ENCODE measurements at places on chromosomes 7 and 10.
A peak's percentile ranks its signal among the peaks of the same experiment; 100 is the strongest.

DNA sequence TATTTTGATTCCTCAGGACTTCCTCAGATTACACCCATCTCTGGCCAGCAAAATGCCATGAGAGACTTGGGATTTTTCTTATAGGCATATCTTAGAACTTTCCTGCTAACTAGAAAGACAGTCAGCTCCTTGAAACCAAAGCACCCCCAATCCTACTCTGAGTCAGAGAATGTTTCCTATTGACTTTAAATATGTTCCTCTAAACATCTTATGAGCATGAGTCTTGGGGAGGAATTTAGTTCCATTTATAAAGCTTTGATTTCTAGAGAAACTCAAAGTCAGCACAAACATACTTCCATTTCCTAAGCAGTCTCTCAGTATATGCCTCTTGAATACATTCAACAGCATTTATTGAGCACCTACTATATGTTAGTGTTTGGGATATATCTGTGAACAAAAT lies 128.5 kb downstream of the INHBA start:
- no peak for DNase-seq

DNA sequence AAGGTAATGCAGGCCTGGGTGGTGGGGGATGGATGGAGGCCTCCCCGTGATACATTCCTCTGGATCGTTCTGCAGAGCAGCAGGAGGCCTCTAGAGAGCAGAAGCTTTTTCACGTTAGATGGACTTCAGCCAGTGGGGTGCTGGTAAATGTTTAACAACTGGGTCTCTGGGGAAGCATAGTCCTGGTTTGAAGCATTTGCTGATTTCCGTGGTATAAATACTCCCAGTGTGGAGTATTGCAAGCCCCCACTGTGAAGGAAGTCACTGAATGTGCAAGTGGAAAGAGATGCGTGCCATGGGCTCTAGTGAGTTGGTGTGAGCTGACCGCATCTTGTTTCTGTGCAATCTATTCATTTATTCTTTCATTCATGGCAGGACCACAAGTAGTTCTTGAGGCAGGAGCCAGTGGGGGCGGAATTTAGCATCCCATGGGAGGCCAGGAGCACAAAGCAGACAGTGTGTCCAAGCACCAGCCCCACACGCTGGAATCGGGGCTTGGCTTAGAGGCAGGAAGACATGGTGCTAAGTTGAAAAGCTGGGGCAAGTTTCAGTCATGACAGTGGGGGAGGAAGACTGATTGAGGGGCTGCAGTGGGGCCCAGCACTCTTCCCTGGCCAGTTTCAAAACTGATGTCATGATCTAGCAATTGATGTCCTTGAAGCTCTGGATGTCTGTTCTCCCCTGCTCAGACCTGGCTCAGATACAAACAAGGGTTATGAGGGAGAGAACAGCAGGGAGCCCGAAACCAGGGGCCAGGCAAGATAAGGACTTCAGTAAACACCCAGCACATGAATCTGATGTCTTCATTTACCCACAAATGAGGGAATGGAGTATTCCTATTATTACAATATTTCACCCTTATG lies 280.9 kb upstream of the LYZL1 start:
- DNase-seq = no peak

DNA sequence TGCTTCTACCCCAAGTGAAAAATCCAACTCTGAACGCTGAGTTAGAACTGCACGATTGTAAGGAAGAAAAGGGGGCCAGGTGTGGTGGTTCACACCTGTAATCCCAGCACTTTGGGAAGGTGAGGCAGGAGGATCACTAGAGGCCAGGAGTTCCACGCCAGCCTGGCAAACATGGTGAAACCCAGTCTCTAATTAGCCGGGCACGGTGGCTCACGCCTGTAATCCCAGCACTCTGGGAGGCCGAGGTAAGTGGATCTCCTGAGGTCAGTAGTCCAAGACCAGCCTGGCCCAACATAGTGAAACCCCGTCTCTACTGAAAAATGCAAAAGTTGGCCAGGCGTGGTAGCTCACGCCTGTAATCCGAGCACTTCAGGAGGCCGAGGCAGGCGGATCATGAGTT lies 9.0 kb downstream of the GUSB start:
- DNase-seq = no peak

DNA sequence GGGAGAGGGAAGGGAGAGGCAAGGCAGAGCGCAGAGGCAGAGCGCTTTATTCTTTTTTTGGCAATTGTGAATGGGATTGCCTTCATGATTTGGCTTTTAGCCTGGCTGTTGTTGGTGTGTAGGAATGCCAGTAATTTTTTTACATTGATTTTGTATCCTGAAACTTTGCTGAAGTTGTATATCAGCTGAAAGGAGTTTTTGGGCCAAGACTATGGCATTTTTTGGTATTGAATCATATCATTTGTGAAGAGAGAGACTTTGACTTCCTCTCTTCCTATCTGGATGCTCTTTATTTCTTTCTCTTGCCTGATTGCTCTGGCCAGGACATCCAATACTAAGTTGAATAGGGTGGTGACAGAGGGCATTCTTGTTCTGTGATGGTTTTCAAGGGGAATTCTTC lies 291.3 kb downstream of the REEP3 start:
- no peak for DNase-seq

DNA sequence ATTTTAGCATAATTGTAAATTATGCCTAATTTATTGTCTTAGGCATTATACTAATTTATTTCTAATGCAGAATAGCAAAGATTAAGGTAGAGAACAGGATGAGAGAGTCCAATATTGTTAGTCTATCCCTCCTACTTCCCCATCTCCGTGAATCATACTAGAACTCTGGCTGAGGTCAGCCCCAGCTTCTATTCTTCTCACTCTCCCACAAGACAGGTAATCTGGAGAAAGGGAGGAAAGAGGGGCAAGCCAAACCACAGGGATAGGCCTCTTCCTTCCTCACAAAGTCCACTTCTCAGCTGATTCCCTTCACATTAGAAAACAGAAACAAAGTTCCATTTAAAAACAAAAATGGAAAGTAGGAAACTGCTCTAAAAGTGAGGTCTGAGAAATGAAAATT lies 117.5 kb upstream of the LAMB4 start:
- DNase-seq = no peak

DNA sequence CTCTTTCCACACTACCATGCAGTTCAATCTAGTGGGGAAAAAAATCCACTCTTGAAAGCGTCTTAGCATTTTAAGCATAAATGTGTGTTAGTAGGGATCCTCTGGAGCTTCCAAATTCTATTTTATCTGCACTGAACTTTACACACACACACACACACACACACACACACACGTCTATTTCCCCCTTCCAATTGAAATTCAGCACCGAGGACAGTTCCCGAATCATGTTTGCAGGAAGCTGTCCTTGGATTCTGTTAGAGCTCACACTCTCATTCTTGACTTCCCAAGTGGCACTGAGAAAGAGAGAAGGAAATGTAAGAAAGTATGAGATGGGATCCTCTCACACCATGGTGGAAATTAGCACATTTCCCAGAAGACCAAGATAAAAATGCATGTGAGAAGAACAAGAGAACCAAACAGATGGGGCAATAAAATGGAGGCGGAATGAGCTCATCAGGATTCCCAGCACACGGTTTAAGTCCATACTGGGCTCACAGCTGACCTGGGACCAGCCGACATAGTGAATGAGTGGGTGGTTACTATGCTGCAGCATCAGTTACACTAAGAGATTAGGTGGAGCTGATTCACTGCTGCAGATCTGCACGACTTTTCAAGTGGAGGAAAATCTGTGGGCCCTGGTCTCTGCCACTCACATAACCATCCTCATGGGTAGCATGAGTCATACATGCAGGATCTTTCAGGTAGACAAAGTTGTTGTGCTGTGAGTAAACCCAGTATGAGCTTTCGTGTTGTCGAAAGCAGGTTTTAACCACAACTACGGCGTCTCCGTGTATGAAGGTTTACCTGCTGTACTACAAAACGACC lies 3.3 kb upstream of the NPTX2 start:
- DNase-seq = peak; percentile 51

DNA sequence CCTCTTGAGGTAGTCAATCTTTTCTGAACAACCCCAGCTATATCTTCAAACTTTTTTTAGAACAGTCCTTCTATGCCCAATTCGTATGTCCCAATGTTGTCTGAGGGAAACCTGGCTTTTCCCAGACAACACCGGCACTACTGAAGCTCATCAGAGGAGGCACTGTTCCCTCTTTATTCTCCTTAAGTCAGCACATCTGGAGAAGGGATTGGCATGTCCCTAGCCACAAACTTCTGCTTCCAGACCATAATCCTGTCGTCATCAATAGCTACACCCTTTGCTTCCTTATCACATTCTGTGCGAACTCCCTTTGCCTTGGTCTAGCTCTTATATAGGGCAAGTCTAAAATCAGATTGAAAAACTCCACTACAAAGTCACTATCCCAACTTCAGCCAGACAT lies 22.9 kb downstream of the PON3 start:
- DNase-seq = no peak

DNA sequence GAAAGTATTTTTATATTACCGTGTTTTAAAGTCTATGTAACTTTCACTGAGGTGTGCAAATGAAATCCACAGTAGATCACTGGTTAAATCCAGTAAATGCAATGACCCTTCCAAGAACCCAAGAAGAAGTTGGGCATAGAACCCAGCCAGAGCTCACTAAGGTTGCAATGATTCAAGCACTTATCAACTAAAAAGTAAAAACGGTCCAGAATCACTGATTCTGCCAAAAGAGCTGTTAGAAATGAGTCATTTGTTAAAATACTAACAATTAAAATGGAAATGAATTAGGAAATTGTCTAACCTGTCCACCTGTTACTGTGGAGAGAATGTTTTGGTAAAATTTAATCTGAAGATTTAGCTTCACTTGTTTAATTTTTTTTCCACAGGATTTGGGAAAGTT lies 74.4 kb downstream of the ANK3 start:
- DNase-seq = no peak

DNA sequence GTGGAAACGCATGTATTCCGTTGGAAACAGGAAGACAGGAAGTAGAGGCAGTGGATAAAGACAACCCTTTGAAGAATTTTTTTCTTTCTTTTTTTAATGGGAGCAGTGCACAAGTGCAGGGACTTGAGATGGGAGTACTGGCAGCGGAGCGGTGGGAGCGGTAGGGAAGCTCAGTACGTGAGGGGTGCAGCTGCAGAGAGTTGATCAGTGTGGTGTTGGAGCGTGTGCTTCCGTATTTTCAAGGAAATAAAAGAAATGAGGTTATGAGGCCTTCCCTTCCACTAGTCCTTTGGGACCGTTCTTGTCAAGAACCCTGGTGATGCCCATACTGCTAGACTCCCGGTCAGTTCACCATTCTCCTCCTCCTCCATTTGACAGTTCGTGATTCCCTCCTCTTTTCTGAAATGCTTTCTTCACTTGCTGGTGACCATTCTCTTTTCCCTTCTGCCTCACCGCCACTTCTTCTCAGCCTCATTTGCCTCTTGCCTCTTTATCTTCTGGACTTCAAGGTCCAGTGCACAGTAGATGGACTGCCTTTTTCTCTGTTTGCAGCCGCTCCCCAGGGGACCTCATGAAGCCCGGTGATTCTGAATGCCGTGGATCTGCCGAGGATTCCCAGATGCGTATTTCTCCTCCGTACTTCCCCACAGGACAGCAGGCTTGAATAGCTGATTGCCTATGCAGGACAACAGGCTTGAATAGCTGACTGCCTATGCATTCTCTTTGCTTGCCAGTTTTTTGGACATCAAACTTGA lies 39.1 kb upstream of the TMEM236 start:
- DNase-seq = no peak

GRCh38 chr7:69827558-69827957 lies 229.3 kb downstream of the AUTS2 start:
- peak; percentile 51 for DNase-seq

DNA sequence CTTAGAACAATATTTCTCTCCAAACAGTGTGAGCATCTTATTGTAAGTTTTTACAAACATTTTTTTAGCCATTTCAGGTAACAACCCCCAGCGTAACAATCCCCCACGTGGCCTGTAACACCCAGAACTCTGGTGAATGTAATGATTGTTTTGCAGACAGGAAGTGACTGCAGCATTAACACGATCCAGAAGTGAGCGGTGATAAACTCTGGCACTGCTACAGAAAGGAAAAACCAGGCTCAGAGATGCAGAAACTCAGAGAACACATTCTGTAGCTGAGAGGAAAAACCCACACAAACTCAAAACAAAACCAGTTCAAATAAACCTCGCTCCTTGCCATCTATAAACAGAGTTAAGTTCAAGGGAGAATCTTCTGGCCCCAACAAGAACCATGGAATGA lies 285.7 kb downstream of the FGFR2 start:
- DNase-seq = no peak

GRCh38 chr10:90641731-90642130 lies 216.1 kb downstream of the HTR7 start:
- DNase-seq = no peak

DNA sequence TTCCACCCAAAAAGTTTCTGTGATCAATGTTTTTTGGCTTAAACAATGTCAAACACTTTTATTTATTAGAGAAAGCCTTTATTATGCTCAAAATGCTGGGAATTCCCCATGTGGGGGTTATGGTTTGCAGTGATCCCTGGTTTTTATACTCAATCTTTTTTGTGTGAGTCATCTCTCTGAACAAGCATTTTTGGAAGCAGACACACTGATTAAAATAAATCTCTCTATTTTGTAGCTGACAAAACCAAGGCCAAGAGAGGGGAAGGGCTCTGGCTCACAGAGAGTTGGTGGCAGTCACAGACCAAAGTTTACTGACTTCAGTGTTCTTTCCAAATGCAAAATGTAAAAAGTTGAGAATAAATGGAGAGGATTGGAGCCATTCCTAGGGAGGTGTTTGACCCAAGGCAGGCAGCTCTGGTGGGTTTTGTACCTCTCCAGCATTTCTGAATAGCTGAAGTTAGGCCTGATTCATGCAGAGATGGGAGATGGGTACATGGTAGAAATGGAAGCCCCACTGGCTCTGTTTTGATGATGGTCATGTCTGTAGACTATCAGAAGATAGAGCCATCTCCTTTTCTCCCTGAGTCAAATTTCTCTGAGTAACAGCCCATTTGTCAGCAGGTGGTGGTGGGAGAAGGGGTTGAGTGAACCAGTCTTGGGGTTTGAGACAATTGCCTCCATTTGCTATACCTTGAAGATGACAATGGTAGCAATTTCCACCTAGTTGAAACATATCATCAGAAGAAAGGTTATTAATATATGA lies 45.4 kb upstream of the NAMPT start:
- DNase-seq = no peak

DNA sequence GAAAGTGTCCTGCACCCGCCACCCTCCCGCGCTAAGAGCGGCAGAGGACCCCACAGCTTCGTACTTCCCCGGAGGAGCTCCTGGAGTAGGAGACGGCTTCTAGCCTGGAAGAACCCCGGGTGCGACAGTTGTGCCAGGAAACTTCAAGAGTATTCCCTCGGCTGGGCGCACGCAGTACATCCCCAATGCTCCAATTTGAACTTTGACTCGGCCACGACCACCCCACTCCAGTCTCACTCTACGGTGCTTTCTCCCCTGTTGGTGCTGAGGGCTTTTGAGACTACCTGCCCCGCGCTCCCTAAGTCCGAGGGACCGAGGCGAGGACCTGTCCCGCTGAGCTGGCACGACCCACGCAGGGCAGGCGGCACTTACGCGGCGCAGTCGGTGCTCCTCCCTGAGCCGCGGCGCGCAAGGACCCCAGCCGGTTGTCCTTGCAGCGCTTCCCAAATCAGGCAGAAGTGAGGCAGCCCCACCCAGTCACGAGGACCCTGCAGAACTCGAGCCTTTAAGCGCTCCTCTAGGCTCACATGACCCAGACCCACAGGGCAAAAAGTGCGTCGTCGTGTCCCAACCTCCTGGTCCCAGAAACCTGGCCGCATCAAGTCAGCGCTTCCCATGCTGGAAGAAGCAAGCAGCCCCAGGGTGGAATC lies at the start of gene CPVL:
TSS of gene CPVL (minus strand) at position 481 of the 650 bp plus-strand sequence. CDS start 25,476 bp downstream, outside the sequence.
- DNase-seq = no peak

- no peak for DNase-seq
Observed at GRCh38 chr10:75708060-75708459, 276.6 kb downstream of the LRMDA start.

Data from NB4 (cell line).